ENCODE measurements at places on chromosomes 2 and 18. TPM values are rescaled to one million over a fixed set of nuclear protein-coding genes. Genes with fewer than 3 reads are reported as not detected.

The CREG2 gene
- 1.7 TPM for total RNA-seq

The SSB gene
- total RNA-seq = 202 TPM

The RNF103 gene
- total RNA-seq = 6.8 TPM

The DNAJC5G gene
- 0.18 TPM for total RNA-seq

The TCF23 gene
- 0.14 TPM for total RNA-seq

The TRMT61B gene
- total RNA-seq = 24.3 TPM

The LOXHD1 gene
- total RNA-seq = 0.35 TPM

- DNase-seq = no peak
These were observed 1.9 kb upstream of the STAT4 start for GRCh38 chr2:191152482-191153240.

- DNase-seq = no peak
These were observed 185.1 kb upstream of the HAAO start for GRCh38 chr2:42977270-42978174.

- DNase-seq = no peak
These were observed 58.2 kb downstream of the KCNG3 start for GRCh38 chr2:42435628-42436027.

DNA sequence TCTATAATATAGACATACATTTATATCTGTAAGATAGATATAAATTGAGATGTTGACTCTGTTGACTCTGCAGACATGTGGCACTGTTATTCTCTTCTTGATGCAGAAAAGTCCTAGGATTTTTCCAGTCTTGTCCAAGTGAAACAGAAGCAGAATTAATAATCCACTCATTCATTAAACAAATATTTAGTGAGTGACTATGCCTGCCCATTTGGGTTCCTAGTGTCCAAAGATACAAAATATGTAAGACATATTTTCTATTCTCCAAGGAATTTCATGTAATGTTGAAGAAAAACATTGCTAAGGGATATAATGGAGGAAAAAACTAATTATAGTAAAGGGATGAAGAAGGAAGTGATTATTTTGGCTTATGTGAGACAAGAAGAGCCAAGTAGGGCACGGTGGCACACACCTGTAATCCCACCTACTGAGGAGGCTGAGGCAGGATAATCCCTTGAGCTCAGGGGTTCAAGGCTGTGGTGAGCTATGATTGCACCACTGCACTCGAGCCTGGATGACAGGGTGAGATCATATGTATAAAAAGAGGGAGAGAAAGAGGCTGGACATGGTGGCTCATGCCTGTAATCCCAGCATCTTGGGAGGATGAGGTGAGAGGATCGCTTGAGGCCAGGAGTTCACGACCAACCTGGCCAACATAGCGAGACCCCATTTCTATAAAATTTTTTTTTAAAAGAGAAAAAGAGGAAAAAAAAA, 19.9 kb upstream of the PLEKHH2 start:
- no peak for DNase-seq

GRCh38 chr2:6834163-6834562, 31.5 kb downstream of the CMPK2 start:
- DNase-seq = no peak

DNA sequence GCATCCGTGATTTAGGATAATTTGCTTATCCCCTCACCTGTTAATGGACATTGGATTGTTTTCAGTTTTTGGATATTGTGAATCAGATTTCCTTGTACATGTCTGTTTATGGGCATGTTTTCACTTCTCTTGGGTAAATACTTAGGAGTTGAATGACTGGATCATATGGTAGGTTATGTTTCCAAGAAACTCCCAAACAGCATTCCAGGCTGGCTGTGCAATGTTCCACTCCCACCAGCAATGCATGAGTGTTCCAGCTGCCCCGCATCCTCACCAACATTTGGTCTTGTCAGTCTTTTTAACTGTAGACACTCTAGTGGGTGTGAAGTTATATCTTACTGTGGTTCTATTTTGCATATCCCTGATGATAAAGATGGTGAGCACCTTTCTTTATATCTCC, 8.9 kb upstream of the LRRFIP1 start:
- no peak for DNase-seq

GRCh38 chr2:45301307-45302277, 292.3 kb upstream of the SIX2 start:
- DNase-seq = no peak

- no peak for DNase-seq
These were observed 39.0 kb downstream of the VAPA start for GRCh38 chr18:9952633-9953416.

GRCh38 chr2:10884574-10884975, 27.2 kb upstream of the KCNF1 start:
- DNase-seq = no peak

GRCh38 chr2:112944971-112945370, 32.8 kb upstream of the IL36G start:
- DNase-seq = no peak

- no peak for DNase-seq
These were observed 66.1 kb downstream of the PDE1A start for GRCh38 chr2:182360663-182361260.

GRCh38 chr2:221716426-221717303, 144.6 kb upstream of the EPHA4 start:
- no peak for DNase-seq

DNA sequence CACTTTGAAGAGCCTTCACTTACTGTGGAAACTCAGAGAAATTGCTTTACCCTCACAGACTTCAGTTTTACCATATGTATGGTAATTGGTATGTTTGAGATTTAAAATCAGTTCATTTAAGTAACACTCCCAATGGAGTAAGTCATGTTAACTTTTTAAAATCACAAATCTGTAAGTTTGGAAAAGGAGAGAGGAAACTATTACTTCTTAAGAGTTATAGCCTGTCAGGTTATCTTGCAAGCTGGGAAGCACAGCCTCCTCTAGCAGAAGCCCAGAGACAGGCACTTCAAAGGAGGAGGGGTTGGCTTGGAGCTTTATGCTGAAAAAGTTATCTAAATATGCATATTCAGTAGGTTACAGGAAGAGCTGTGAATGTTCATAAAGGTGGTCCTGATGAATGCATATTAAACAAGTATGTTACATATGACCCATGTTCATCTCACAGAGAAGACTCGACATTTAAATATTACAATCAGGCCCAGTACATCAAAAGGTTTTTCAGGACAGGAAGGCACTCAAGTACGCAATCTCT, 102.5 kb downstream of the XRCC5 start:
- DNase-seq = no peak

GRCh38 chr18:50806208-50806616, 13.6 kb downstream of the MRO start:
- DNase-seq = no peak

GRCh38 chr18:6505498-6505875, 90.8 kb upstream of the L3MBTL4 start:
- no peak for DNase-seq

DNA sequence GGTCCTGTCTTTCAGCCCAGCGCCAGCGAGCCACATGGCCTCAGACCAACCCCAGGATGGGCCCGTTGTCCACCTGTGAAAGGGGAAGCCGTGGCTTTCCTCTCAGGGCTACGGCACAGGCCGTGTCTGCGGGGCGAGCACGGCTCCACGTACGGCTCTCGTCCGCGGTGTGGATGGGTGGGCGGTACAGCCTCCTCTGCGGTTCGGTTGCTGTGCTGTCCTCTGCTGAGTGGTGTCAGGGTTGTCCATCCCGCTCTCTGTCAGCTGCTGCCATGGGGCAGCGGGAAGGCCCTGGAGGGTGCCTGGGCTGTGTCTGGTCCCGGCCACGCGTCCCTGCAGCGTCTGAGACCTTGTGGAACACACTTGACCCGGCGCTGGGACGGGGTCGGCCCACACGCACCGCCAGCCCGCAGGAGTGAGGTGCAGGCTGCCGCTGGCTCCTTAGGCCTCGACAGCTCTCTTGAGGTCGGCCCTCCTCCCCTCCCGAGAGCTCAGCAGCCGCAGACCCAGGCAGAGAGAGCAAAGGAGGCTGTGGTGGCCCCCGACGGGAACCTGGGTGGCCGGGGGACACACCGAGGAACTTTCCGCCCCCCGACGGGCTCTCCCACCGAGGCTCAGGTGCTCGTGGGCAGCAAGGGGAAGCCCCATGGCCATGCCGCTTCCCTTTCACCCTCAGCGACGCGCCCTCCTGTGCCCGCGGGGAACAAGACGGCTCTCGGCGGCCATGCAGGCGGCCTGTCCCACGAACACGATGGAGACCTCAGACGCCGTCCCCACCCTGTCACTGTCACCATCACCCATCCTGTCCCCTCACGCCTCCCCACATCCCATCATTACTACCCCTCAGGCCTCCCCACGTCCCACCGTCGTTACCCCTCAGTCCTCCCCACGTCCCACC, 128.7 kb downstream of the NFATC1 start:
- no peak for DNase-seq

- no peak for DNase-seq
These were observed 181.9 kb downstream of the MREG start for GRCh38 chr2:215831296-215831913.

- no peak for DNase-seq
These were observed 44.8 kb downstream of the ARL4C start for GRCh38 chr2:234451852-234452625.
